ENCODE measurements at places on chromosomes 13 and 19.

DNA sequence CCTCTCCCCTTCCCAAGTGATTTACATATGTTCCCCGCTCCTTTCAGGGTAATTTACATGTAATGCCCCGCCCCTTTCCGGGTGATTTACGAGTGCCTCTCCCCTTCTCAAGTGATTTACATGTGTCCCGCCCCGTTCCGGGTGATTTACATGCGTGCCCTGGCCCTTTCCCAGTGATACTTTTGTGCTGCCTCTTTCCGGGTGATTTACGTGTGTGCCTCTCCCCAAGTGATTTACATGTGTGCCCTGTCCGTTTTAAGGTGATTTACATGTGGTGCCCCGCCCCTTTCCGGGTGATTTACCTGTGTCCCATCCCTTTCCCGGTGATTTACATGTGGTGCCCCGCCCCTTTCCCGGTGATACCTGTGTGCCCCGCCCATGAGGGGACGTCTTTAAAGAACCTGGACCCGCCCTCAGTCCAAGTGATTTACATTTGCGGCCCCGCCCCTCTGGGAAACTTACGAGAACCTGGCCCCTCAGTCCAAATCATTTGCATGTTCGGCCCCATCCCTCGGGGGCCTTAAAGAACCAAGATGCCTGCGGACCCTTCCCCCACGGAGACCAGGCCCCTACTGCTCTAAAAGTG is 559 bp upstream of the LENG9 start:
- peak; percentile 78 for DNase-seq

DNA sequence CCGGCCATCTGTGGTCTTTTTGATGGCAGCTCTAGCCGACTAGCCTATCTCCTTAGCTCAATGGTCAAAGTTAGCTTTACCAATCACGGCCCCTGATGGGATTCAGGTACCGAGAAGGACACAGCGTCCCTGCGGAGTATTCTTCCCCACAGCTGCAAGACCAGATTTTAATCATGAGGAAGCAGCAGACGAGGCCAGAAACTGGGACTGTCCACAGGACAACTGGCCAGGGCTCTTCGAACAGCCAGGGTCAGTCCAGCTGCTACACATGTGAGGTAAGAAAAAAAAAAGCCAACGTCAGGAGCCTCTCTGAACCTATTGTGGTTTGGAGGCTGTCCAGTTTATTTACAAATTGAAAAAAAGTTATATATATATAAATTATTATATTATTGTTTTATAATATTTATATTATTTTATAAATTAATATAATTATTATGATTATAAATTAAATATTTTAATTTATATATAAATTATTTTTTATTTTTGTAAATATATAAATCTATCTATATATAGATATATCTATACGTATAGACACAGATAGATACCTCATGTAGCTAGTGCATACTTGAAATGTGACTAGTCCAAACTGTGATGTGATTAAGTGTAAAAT is 10.8 kb downstream of the RINL start:
- DNase-seq = no peak

GRCh38 chr19:2867025-2867991 is at the start of gene ZNF556:
Gene ZNF556 (plus strand): TSS chr19:2867335. CDS start chr19:2867422, 87 bp downstream.
- DNase-seq = peak; percentile 48

GRCh38 chr13:105232439-105232838 is 1303.0 kb downstream of the EFNB2 start:
- no peak for DNase-seq

GRCh38 chr19:31316201-31316951 is 32.9 kb downstream of the TSHZ3 start:
- DNase-seq = peak; percentile 26

DNA sequence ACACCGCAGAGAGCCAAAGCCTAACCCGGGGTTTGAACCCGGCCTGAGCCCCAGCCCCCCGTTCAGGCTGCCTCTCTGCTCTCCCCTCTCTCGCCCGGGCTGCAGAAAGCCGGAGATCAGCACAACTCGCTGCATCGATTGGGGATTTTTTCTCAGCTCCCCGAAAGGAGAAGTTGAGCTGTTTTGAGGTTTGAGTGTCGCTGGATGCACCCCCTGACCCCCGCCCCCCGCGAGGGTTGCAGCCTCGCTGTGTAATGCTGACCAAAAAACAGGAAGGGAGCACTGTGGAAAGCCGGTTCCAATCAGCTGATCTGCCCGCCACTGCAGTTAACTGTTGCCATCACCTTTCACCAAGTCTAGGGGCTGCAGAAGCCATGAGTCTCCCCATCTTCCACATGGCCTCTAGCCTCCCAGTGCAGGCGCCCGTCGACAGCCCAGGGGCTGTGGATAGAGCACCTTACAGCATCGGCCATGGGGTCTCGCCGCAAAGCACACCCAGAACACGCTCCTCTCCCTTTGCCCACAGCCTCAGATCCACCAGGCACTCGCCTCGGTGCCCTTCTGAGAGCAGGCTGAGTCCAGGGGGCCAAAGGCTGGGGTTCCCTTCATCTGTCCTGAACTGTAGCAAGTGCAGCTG is 34.5 kb downstream of the MYO9B start:
- DNase-seq = no peak

DNA sequence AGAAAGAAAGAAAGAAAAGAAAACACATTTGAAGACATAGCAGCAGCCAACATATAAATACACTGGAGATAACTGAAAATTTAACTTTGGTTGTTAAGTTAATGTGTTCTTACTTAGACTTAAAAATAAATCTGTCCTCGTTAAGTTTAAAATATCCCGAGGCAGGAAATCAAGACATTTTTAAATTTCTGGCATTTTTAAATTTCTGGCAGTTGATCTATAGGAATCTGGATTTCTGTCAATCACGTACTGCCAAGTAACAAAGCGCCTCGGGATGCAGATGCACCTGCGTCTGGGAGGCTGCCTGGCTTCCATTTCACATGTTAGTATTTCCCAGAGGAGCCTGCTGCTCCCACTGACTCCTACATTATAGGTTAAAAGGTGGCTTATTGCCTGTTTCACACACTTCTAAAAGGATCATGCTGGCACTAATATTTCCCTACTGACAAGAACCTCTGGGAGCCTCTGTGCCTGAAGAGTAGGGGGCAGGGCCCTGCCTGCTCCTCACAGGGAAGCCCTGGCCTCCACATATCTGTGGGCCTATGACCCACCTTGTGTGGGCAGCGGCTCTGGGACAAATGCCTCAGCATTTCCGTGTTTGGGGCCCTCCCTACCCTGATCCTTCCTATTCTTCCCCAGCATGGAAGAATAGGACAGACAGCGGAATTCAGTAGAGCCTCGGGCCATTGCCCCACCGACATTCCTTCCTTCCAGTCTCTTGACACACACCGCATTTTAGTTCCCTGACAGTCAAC is 62.8 kb upstream of the ATP12A start:
- DNase-seq = no peak

GRCh38 chr19:50204811-50205675 is 1.6 kb downstream of the MYH14 start:
- peak; percentile 94 for DNase-seq

GRCh38 chr19:38517321-38517720 is 83.8 kb downstream of the RYR1 start:
- DNase-seq = no peak

- DNase-seq = no peak
Measured at GRCh38 chr13:26186995-26187394, 35.1 kb downstream of the RNF6 start.

GRCh38 chr19:53881482-53882390 is at the start of gene PRKCG:
Gene PRKCG (plus strand): TSS chr19:53882197. CDS start chr19:53882495, 298 bp downstream.
- DNase-seq = peak; percentile 60

- no peak for DNase-seq
Measured at GRCh38 chr13:99161512-99161911, 39.1 kb upstream of the UBAC2 start.

DNA sequence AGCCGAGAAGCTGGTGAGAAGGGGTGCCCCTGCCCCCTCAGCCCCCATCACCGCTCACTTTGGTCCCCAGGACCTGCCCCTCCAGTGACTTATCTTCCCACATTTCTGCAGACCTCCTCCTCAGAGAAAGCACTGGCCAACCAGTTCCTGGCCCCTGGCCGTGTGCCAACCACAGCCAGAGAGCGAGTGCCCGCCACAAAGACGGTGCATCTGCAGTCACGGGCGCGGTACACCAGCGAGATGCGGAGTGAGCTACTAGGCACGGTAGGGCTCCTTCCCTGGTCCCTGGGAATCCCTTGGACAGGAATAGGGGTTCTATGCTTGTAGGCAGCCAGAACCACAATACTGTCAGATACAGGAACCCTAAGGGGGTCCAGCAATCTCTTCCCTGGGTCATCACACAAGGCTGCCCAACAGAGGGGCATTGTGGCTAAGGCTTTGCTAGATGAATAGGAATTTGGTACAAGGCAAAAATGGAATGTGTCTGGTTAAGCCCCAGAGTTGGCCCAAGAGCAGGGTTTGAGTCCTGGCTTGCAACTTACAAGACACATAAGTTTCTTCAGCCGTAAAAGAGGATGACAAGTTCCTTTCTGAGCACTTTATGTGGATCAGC is 1.0 kb downstream of the USE1 start:
- DNase-seq = no peak

- no peak for DNase-seq
Measured at GRCh38 chr13:109592770-109593169, 193.6 kb downstream of the IRS2 start.

GRCh38 chr13:37014609-37015008 is 14.0 kb downstream of the EXOSC8 start:
- DNase-seq = no peak

DNA sequence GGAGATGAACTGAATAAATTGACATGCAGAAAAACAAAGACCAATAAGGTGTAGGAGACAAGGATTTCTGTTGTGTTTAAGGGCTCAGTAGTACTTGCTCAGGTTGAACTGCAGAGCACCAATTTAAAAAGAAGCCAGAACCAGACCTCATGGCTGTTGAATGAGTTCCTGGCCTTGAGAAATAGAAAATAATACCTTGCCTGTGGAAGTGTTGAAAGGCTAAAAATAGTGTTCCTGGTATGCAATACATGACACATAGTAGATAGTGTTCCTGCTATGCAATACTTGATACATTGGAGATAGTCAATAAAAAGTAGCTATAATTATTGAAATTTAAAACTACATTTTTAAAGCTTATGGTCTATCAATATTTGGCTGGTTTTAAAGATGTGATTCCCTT is 595.8 kb downstream of the PCDH9 start:
- no peak for DNase-seq

DNA sequence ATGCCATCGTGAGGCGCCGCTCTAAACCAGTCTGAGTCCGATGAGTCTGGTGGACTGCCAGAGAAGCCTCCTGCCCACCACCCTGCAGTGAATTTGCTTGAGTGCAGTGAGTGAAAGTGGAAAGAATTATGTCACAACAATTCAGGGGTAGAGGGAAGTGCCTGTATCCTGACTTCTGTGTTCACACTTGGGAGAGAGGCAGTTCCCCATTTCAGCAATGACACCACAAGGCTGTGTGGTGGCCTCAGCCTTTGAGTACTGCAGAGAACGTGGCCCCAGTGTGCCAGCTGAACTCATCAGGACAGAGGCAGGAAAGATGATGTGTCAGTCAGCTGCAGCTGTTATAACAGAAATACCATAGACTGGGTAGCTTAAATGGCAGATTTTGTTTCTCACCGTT is 155.6 kb downstream of the COG6 start:
- no peak for DNase-seq

GRCh38 chr13:91361755-91362271 is 14.3 kb downstream of the MIR17HG start:
- DNase-seq = no peak

- no peak for DNase-seq
Measured at GRCh38 chr19:33484226-33484774, 37.3 kb downstream of the PEPD start.

- no peak for DNase-seq
Measured at GRCh38 chr13:20526664-20527063, 1.0 kb upstream of the CRYL1 start.

DNA sequence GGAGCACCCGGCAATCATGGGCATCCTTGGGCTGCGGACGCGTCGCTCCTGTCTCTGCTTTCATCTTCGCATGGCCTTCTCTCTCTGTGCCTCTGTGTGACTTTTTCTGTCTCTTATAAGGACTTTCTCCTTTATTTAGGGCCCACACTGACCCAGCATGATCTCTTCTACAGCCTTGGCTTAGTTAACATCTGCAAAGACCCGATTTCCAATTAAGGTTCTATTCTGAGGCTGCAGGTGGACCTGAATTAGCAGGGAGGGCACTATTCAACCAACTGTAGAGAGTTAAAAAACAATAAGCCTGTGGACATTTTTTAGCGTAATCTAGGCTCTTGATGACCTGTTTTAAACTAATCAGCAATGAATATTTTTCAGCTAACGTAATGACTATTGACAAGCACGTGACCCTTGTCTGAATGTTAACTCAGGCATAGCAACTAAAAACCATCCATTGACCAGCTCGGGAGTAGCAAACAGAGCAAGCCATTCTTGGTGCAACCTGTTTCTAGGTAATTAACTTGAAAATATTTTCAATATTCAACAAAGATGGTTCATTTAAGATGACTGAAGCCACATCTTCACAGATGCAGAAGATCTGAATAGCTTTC is 15.2 kb downstream of the F10 start:
- DNase-seq = no peak

DNA sequence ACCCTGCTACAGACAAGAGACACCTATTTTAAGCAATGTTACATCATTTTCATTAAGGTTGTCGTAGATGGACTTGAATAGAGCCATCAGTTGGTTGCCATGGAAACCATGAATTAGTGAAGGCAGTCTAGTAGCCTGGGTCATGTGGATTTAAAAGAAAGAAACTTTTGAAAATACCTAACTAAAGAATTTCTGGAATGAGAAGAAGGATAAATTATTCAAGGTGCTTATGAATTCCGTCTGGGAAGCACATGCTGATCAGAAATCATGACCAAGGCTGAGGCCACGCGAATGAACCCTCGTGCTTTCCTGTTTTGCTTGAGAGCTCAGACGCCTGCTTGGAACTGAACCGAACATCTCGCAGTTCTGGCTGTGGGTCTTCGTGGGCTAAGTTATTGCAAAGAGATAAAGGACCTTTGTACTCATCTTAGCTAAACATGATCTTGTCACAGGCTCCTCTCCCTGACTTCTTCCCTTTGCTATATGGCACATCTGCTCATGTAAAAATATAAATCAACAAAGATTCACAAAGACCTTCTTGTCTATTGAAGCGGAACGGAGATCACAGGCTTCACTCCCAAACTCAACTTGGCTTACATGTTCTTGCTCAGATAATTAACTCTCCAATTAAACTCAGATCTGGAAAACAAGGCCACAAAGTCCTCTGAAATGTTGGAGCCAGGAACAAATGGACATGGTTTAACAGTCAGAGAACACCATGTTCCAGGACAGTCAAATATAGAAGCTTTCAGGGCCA is 140.2 kb downstream of the NUFIP1 start:
- DNase-seq = no peak
